Fibroblast of upper back skin (primary cell): ENCODE measurements at places on chromosomes 12 and 14.

DNA sequence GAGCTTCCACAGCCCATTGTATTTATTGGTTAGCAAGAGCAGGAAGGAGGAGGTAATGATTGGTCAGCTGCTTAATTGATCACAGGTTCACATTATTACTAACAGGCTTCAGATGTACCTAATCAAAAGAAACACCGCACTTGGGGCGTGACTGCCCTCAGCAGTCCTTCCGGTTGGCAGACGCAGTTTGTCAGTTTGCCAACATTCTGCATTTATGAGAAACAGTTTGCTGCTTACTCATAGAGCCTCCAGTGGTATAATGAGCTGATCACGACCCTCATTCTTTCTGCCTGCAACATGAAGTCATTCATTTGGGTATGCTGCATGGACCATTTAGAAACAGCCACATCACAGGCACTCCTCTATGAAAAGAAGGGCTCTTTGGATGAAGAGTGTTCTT lies 42.5 kb upstream of the PPM1H start:
- DNase-seq: peak; percentile 72

DNA sequence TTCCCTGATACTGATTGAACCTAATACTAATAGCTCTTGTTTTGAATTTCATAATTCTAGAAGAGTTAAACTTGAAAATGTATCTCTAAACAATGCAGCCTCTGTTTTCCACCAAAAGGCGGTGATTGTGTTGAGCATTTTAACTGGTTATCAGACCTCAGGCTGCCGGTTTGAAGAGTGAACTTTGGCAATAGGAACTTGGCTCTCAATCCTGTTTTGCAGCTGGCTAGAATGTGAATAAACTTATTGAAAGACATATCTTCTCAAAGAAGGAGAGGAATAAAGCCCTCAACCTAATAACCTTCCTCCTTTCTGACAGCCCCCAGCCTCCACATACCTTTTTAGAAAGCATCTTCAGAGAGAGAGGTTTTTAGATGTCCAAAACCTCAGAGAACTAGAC lies 105.4 kb downstream of the SRGAP1 start:
- no peak for DNase-seq

GRCh38 chr12:124397399-124397679 lies 102.4 kb downstream of the RFLNA start:
- no peak for DNase-seq

GRCh38 chr12:20040831-20041230 lies 327.5 kb upstream of the PDE3A start:
- DNase-seq: no peak

GRCh38 chr12:27915021-27915420 lies 57.5 kb downstream of the PTHLH start:
- no peak for DNase-seq
